ENCODE measurements at places on chromosomes 11 and 22.

DNA sequence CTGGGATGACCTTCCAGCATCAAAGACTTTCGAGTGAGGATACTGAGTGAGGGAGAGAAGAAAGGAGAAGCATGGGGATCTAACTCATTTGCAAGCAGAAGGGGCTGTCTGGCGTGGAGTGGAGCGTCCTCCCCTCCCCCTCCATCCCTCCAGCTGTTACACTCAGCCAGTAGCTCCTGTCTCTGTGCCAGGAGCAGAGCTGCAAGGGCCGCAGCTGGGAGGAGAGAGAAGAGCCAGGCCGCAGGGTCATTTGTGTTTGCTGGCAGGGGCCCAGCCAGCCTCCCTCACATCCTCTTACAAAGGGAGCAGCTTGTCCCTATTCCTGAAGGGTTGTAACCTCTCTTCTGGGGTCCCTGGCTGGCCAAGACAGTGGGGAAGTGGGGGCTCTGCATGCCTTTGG, 57.9 kb downstream of the NECTIN1 start:
- DNase-seq = no peak

- peak; percentile 97 for DNase-seq
These were observed at the start of gene PELI3 for GRCh38 chr11:66466225-66467033. PELI3 (plus strand) TSS chr11:66466905; CDS start chr11:66468129, 1,224 bp downstream.

DNA sequence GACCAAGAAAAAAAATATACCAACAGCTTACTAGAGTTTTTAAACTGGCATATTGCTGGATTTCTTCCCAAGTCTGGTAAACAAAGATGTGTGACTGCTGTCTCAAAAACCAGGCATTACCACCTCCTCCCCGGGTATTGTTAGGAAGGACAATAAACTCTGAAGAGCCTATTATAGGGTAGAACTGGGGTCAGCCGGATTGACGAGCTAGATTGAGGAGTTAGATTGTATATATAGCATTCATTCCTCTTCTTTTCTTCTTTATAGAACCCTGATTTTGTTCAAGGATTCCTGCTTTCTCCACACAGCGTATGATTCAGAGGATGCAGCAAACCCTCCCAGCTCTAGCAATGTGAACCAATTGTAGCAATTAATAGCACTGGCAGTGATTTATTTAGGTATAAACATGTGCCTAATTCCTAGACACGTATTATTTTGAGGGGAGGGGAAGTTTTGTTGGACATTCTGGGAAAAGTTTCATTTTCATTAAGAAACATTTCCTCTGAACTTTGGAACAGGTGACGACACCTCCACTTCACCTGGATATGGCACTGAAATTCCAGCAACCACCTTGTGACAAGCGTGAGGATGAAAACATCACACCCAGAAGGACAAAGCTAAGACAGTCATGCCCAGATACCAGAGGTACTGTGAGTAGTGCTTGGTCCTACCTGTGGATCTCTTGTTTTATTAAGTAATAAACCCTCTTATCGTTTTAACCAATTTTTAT, 679.4 kb upstream of the KIRREL3 start:
- DNase-seq = no peak

- DNase-seq = no peak
These were observed 155.0 kb downstream of the ADAMTS15 start for GRCh38 chr11:130603335-130603906.

DNA sequence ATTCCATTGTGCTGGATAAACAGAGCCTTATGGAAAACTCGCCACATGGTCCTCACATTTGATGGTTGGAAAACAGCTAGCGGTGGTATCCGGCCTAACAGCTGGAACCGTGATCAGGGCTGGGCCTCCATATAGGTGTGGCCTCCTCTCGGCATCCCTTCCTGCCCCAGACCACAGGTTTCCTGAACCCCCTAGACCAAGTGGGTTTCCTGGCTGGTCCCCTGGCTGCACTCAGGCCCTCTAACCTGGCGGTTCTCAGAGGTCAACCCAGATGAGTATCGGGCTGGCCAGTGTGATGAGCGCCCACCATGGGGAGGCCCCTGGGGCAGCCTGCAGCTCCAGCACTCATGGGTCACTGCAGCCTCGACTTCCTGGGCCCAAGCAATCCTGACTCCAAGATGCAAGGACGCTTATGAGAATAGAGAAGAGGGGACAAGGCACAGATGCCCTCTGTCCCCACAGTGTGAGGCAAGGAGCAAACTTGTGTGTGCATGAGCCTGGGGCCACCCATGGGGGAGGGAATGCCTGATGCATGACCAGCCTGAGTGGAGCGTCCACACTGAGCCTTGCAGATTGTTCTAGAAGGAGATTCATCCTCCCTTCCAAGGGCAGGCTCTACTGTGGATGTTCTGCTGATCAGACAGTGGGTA, 53.4 kb upstream of the WNT7B start:
- DNase-seq = no peak

Data from effector memory CD4-positive, alpha-beta T cell (primary cell).